H9 (cell line): ENCODE measurements at places on chromosomes 12 and 14. TPM values are rescaled to one million over a fixed set of nuclear protein-coding genes. Genes with fewer than 3 reads are reported as not detected.
A peak's percentile ranks its signal among the peaks of the same experiment; 100 is the strongest.

HCAR1 gene
- total RNA-seq = 0.07 TPM in 2 replicates

LALBA gene
- not detected in 2 replicates for total RNA-seq

PLCZ1 gene
- not detected in 2 replicates for total RNA-seq

DNA sequence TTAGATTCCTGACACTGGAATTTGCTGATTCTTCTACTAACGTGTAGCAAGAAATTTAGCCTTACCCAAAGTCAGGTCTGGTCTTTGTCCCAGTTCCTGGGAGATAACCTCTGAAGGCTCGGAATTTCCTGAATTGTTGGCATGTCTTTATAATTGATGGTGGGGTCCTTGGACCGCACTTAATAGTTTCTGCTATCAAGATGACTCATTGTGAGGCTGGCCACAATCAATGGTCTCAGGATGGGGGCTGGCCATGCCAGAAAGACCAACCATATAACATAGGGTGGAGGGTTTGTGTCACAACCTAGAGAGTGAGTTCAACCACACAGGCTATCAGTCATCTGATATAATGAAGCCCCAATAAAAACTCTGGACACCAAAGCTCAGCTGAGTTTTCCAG lies 259.7 kb downstream of the DAD1 start:
- no peak for DNase-seq

GRCh38 chr12:105076098-105076497 lies 8.2 kb downstream of the ALDH1L2 start:
- no peak for DNase-seq

- DNase-seq = no peak
Measured at GRCh38 chr12:29167988-29168387, 18.9 kb downstream of the FAR2 start.

- DNase-seq = no peak
Measured at GRCh38 chr12:65892841-65893251, 68.6 kb downstream of the HMGA2 start.

DNA sequence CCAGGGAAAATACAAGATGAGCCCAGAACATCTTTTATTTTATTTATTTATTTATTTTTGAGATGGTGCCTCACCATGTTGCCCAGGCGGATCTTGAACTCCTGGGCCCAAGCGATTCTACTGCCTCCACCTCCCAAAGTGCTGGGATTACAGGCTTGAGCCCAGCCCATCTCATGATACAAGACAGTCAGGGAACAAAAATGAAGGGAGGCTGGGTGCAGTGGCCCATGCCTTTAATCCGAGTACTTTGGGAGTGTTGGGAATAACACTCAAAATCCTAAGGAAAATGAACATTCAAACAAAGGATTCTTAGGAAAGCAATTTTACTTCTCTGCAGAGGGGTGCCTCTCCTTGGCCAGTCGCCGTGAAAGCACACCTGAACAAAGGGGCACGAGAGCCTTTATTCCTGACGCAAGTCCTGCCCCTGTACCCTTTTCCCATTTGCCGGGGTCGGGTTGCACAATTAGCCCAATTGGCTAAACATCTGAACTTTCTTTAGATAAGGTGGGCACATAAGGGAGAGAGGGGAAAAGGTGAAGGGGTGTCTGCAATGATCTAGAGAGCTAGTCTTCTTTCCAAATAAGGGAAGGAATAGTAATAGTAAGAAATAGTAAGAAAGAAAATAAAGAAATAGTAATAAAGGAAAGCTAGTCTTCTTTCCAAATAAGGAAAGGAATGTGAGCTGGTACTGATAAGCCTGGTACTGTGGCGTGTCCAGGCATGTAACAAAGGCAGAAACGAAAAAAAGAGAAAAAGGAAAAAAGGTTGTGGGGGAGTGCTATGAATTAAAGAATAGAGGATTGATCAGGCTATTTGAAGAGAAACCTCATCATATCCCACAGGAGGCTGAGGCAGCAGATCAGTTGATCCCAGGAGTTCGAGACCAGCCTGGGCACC lies 13.4 kb downstream of the NCAPD2 start:
- DNase-seq = peak; percentile 74

DNA sequence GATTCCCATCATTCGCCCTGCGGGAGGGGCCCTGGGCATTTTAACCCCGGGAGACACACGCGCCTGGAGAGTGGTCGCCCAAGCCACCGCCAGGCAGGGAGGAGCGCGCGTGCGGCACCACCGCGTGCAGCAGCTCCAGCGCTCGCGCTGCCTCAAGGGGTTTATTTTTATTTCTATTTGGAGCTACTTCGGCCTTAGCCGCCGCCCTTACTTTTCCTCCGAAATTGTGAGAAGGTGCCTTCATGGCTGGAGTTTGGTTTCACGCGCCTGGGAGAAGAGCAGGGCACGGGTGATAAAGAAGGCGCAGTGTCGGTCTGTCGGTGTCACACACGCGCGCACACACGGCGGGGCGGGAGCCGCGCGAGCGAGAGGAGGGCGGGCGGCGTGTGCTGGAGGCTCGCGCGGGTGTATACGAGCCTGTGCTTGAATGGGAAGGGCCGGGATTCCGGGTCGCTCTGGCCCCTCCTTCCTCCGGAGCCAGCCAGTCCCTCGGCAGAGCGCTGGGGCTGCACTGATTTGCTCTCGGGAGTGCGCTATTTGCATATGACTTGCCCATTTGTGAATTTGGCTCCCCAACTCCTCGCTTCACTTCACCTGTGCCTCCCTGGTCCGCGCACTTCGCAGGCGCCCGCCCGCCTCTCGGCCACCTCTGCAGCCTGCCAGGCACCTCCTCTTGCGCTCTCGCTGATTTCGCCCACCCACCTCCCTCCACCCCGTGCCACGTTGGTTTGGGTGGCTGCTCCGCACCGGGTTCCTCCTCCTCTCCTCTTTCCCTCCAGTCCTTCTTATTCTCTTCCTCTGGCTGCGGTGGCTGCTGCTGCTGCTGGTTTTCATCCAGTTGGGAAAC lies 932.3 kb downstream of the DIO2 start:
- DNase-seq = peak; percentile 97

DNA sequence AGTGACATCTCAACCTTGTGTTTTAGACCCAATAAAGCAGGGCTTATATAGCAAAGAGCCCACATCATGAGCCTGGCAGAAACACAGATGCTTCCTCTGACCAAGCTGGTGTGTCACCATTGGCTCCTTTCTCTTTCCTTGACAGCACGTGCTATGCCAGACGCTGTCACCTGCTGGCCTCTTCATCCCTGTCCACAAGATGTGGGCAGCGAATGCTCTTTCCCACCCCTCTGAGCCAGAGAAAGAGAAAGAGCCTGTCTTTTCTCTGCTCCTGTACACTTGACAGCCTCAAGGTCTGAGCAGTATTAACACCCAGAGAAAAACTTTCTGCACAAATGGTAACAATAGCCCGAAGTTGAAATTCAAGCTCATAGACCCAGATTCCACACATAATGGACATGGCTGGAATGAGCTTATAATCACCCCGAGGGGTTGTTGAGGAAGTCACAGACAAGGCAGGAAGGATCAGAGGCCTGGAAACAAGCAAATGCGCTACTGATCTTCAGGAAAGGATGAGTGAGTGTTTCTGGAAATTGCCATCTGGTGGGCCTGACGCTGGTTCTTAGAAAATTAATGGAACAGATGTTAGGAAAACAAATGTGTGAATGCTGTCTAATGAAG lies 8.9 kb downstream of the TGFB3 start:
- DNase-seq = no peak

DNA sequence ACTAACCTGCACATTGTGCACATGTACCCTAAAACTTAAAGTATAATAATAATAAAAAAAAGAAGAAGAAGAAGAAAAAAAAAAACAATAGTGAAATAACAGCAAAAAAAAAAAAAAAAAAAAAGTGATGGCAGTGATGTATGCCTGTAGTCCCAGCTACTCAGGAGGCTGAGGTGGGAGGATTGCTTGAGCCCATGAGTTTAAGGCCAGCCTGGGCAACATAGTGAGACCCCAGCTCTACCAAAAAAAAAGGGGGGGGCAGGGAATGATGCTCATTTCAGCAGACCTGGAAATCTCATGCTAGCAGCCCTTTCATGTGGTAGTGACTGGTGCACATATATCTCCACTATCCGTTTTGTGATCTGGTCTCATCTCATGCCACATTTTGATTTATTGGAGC lies 20.8 kb downstream of the TRAFD1 start:
- no peak for DNase-seq

DNA sequence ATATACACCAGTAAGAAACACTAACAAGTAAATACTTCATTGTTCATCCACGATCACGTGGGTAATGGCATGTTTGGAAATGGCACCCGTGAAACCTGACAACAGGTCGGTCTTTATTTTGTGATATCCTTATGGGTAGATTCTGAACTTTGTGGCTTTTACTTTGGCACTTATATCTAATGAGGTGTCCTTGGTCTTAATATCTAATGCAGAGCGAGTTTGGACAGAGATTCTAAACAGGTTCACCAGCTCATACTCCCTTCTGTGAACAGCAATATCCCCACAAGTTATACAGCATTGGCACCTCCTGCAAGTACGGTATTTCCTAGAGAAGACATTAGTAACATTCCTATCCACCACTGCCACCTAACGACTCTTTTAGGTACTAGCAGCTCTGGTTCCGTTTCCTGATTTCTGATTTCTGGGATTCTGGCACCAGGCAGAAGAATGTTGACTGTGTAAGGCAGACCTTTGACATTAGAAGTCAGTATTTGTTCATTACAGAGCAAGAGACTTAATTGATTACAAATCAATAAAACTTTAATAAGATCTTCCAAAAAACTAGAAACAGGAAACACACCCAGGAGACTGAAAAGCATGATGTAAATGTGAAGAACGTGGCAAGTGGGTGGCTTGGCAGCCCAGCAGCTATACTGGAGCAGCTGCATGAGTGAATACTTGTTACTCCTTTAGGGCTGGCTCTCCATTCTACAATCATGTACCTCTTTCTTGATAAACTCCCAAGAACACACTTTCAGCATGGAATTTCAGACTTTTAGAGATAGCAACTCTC lies 2.5 kb downstream of the ANG start:
- no peak for DNase-seq

GRCh38 chr12:105721051-105721825 lies 390.7 kb downstream of the C12orf75 start:
- no peak for DNase-seq

DNA sequence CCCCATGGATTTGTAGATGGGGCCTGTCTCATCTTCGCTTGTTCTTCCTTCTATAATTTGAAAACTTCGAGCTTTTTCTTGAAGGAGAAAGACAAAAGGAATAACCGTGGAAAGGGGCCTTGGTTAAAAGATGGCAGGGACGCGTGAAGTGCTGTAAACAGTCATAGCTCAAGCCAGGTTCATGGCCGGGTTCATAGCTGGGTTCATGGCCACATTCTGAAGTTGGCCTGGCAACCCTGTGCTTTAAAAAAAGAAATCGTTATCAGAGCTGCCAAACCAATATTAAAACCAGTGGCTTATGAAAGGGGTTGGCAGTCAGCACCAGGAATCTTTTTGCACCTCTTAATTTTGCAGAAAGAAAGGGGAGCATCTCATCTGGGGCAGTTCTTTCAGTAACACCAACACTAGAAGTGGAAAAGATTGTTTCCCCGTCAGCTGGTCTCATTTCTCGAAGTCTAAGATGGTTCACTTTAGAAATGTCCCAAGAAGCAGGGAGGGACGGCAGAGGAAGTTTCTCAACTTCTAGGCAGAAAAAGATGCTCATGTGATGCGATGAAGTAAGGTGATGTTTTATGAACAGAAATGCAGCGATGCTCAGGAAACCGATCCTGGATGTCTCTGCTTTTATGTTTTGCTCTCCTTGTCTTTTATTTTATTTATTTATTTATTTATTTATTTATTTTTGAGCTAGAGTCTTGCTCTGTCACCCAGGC lies 193.1 kb upstream of the TBX3 start:
- DNase-seq = no peak

- DNase-seq = no peak
Measured at GRCh38 chr12:109637348-109637747, 63.8 kb downstream of the MVK start.

GRCh38 chr14:77181603-77182437 lies at the start of gene TMEM63C:
Gene TMEM63C, plus strand, starts transcription at chr14:77181798. Its CDS starts 37,016 bp downstream, at chr14:77218814.
- DNase-seq = peak; percentile 99

GRCh38 chr14:101836135-101836534 lies 74.6 kb downstream of the PPP2R5C start:
- no peak for DNase-seq

- DNase-seq = no peak
Measured at GRCh38 chr14:105917933-105918436, 391.6 kb downstream of the TMEM121 start.

GRCh38 chr14:26200687-26201086 lies 397.1 kb downstream of the NOVA1 start:
- DNase-seq = no peak

- no peak for DNase-seq
Measured at GRCh38 chr14:59863806-59864525, 6.6 kb downstream of the RTN1 start.

DNA sequence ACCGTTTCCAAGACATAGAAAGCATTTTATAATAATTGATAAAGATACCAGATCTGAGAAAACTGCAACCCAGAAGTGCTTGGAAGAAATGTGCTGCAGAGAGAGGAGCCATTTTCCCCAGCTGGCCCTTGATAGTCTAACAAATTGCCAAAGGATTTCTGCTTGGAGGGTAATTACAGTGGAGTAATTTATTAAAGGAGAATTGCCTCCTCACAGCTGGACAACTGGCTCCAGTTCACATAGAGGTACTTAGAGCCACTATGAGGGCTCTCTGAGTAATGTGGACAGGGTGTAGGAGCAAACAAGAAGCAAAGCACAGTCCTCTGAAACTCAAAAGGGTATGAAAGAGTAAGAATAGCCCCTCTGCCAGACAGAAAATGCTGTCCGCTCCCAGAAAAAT lies 335.6 kb downstream of the SYT1 start:
- DNase-seq = no peak

DNA sequence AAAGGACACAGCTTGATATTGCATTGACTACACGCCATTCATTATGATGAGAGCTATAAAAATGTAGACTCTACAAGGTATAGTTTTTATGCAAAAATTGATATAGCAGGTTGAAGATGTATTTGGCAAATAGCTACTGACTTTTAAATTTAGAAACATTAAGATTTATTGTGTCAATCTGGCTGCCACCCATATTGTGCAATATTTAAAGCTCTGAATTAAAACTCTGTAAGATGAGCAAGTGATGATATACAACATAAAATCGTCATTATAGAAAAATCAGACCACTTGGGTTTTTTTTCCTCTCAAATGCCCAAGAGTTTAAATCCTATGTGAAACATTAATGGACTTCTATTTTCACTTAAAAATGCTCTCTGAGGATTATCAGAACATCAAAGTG lies 36.8 kb upstream of the E2F7 start:
- DNase-seq = no peak
